ENCODE measurements at places on chromosomes 11 and 22.
A peak's percentile ranks its signal among the peaks of the same experiment; 100 is the strongest.

- no peak for DNase-seq
Observed at GRCh38 chr11:95444309-95445241, 213.6 kb upstream of the SESN3 start.

DNA sequence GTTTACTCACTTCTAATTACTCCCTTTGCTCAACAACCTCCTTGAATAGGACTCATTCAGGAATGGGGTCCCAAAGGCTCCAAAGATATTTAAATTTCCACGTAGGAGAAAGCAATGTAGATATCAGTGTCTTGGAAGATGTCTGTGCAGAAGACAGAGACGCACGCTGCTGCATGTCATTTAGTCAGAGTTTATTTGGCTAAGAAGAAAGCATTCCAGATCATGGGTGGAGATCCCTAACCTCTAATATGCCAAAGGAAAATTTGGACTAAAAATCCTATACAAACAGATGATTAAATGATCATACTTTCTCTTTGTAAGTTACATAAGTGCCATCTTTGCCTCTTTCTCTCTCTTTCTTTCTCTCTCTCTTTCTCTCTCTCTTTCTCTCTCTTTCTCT is at the start of gene OR10D3:
TSS of gene OR10D3 (plus strand) at position 278 of the 400 bp plus-strand sequence. CDS start 1,925 bp downstream, outside the sequence.
- DNase-seq: no peak

DNA sequence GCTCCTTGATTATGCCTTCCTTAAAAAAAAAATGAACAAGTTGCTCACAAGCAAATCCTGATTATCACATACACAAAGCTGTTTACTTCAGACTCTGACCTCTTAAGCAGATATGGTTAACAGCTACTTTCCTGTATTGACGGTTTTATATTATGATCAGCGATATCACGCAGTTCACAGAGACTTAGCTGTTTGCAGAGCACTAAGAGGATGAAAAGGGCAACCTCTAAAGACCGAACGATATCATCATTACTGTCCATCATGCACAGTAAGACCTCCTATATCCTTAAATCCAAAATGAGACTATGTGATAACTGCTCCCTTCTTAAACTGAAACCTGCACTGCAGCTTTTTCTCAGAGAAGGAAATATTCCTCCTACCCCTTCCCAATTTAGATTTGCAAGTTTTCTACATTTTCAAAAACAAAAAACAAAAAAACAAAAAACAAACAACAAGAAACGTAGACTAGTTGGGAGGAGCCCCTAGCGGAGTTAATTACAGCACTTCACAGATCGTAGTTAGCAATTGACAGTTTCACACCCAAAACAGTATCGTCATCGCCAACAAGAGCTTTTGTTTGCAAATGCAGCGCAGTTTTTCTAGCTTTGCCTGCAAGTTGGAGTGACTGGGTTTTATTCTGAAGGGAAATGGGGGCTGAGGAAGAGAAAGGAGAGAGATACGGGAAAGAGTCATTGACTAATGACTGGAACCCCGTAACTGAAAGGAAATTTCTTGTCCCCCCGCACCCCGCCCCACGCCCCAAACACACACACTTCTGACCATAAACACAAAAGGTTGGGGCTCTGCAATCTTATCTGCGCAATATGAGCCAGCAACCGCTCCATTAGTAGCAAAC is 1.2 kb downstream of the DDX6 start:
- no peak for DNase-seq

DNA sequence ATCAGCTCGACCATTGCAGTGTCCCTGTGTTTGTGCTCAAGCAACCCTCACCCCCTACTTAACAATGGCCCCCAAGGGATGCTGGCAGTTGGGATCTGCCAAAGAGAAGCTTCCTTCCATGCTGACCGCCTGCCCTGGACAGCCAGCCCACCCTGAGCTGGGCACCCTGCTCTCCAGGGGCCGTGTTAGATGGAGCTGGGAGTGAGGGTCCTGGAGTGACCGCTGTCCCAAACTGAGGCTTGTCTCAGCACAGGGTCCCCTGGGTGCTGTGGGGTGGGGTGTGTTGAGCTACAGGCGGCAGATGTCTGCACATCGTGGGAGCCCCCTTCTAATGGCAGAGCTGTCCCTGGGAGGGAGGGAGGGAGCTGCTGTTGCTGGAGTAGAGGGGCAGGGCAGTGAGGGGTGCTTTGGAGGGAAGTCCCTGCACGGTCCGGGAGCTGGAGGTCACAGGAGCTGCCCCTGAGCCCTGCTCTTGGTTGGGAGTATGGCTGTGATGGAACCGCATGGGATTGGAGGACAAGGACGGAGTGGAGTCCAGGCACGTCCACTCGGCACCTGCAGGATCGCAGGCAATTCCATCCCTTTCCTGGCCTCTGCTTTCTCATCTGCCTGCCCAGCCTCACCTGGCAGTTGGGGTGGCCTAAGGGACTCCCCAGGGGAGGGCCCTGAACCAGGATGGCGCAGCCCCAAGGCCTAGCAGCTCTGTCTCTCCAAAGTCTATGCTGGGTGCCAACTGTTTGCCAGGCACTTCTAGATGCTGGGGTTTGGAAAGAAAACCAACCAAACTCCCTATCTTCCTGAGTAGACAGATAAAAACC is 126.3 kb downstream of the ARHGAP8 start:
- no peak for DNase-seq

DNA sequence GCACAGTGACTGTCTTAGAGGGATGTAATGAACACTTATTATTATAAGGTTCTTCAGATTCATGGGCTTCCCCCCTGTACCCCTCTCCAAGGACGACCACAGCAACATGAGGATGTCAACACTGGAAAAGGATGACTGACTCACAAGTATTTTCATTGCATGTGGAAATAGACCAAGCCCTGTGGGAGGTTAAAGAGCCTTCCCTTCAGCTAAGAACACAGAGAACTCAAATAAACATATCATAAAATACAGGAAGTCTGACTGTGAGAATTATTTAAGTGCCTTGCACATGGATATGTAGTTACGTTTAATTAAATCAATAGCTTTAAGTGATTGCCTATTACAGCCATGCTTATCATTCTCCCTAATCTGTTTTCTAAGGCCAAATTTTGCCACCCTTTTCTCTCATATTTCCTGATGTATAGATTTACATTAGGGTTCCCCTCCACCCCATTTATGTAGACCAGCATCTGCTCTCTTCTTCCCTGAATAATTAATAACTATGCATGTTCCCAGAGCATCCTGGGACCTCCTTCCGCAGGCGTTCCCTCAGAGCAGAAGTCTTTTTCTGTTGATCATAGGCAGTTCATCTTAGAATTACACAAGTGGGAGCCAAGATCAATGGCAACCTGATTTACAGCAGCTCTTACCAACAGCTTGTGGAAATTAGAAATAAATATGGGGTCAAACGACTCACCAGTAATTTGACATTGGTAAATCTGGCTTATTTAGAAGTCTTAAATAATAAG is 226.9 kb downstream of the OPCML start:
- no peak for DNase-seq

DNA sequence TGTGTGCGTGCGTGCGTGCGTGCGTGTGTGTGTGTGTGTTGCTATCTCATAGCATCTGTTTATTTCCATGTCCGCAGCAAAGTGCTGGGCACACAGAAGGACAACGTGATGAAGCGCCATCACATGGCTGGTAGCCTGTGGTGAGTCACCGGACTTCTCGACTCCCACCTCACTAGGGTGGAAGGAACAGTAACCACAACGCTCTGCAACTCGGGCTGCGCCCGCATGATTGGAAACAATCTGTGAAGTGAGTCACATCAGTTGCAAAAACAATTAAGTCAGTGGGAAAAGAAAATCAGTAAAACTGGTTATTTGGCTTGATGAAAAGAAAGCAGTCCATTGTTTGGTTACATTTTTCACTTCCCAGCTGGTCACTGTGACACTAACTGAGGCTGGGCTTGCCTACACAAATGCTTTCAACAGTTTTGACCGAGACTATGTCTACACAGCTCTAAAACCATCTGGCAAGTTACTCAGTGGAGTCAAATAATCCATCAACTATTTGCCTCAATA is 437.3 kb upstream of the CADM1 start:
- DNase-seq: peak; percentile 44

GRCh38 chr11:35063488-35063931 is 75.5 kb upstream of the CD44 start:
- no peak for DNase-seq

- no peak for DNase-seq
Observed at GRCh38 chr11:115194802-115195110, 309.5 kb downstream of the CADM1 start.

DNA sequence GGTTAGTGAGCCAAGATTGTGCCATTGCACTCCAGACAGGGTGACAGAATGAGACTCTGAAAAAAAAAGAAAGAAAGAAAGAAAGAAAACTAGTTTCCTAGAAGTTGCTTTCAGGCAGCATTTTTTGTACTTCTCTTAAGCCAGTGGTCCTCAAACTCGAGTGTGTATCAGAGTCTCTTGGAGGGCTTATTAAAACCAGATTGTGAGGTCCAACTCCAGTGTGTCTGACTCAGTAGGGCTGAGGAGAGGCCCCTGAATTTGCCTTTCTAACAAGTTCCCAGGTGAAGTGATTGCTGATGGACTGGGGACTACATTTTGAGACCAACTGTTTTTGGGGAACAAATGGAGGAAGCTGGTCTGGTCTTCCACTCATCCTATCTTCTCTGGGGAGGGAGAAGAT is 57.5 kb upstream of the VSTM5 start:
- no peak for DNase-seq

- DNase-seq: no peak
Observed at GRCh38 chr11:65136515-65137096, 2.3 kb upstream of the SYVN1 start.

GRCh38 chr11:129115652-129116586 is 76.2 kb downstream of the ARHGAP32 start:
- DNase-seq: no peak
